ENCODE measurements at places on chromosomes 1 and 21.
A peak's percentile ranks its signal among the peaks of the same experiment; 100 is the strongest.

DNA sequence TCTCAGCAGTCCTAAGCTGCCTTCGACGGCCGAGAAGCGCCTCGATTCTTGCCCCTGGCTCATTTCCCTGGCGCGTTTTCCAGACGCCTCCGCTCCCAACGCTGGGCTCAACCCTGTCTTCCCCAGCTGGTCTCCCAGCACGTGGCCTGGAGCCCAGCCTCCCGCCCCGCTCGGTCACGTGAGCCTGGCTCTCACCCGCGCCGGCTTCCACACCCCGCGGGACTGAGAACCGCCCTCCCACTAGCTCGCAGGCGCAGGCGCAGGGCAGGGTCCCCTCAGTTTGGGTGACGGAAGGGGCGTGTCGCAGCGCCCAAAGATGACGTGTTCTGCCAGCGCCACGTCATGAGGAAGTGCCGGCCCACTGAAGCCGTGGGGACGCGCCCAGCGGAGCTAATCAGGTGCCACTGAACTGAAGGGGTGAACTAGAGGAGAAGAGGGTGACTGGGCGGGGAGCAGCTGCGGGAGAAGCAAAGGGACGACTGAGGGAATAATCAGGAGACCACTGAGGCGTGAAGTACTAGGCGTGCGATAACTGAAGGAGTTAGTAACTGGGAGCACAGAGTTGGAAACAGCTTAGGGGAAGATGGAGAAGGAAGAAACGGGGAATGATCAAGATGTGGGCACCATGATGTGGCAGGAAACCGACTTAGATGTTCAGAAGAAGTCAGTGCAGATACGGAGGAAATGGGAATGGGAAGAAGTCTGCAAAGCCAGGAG is at the start of gene DHDDS:
Gene DHDDS (plus strand): TSS at position 343 of the 717 bp plus-strand sequence. CDS start 625 bp downstream, outside the sequence.
- no peaks in the 10 kb centered on the region for H3K27me3 ChIP-seq
- peaks cover 29% of the 10 kb centered on the region for H3K4me1 ChIP-seq
- H3K4me3 ChIP-seq, result peak within 1 kb of the TSS; percentile 96
- H3K27ac ChIP-seq, result peak within 1 kb of the TSS; percentile 98
- peaks cover 19% of the 10 kb centered on the region for H3K36me3 ChIP-seq

DNA sequence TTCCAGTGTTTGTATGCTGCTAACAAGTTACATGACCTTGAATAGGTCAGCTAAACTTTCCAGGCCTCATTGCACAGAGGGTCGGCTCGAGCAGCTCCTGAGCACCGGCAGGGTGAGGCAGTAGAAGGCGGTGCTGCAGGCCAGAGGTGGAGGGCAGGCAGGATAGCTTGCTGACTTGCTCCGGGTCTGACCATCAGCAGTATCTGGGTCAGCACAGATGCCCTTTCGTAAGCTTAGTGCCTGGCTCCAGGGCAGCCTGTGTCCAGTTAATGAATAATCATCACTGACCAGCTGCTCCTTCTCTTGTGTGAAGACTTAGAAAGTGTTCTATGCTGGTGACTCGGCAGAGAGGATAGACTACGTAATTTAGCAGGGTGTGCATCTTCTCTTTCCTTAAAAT is 6.9 kb downstream of the MAPKAPK2 start:
- H3K4me3 ChIP-seq, result no peak overlapping the region
- H3K36me3 ChIP-seq, result no peaks in the 10 kb centered on the region
- no peak for DNase-seq
- no peaks in the 10 kb centered on the region for H3K27me3 ChIP-seq
- no peak overlapping the region for H3K27ac ChIP-seq

- peak overlapping the region; percentile 66 for H3K4me3 ChIP-seq
- H3K4me1 ChIP-seq, result peaks cover 5% of the 10 kb centered on the region
- DNase-seq, result peak; percentile 32
- peaks cover 96% of the 10 kb centered on the region for H3K27me3 ChIP-seq
- H3K36me3 ChIP-seq, result no peaks in the 10 kb centered on the region
These were observed 7.6 kb downstream of the CDKN2C start for GRCh38 chr1:50977575-50978143.

- peak overlapping the region; percentile 11 for H3K4me3 ChIP-seq
- no peak for DNase-seq
- peak overlapping the region; percentile 60 for H3K27ac ChIP-seq
- peaks cover 31% of the 10 kb centered on the region for H3K27me3 ChIP-seq
- peaks cover 71% of the 10 kb centered on the region for H3K4me1 ChIP-seq
These were observed 52.5 kb downstream of the SIM2 start for GRCh38 chr21:36751383-36751782.

GRCh38 chr21:32523988-32524719 is 61.2 kb downstream of the TCP10L start:
- no peaks in the 10 kb centered on the region for H3K27me3 ChIP-seq
- H3K36me3 ChIP-seq, result peaks cover 4% of the 10 kb centered on the region
- peaks cover 5% of the 10 kb centered on the region for H3K4me1 ChIP-seq
- H3K27ac ChIP-seq, result peak overlapping the region; percentile 20
- no peak overlapping the region for H3K4me3 ChIP-seq
